Natural killer cell treated with Interleukin-12 subunit alpha and Interleukin-12 subunit beta and Interleukin-15 and Interleukin-18, amount 100 ng/mL, for 72 hours (primary cell): ENCODE measurements at places on chromosomes 5 and 9.

DNA sequence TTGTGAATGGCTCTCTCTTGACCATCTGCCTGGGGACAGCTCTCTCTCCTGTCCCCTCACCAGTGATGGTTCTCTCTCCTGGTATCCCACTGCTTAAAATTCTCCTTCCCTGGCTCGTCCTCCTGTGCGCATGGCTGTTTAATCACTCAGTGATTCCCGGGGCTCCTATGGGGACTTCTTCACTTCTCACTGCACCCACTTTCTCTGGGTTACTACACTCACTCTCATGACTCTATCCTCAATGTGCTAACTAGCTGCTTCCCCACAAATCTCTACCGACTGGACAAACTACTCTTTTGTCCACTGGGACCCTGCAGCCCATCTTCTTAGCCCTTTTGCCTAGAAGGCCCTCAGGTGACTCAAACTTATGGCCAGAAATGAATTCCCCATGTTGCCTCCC, 89.1 kb upstream of the TBC1D2 start:
- DNase-seq = no peak

DNA sequence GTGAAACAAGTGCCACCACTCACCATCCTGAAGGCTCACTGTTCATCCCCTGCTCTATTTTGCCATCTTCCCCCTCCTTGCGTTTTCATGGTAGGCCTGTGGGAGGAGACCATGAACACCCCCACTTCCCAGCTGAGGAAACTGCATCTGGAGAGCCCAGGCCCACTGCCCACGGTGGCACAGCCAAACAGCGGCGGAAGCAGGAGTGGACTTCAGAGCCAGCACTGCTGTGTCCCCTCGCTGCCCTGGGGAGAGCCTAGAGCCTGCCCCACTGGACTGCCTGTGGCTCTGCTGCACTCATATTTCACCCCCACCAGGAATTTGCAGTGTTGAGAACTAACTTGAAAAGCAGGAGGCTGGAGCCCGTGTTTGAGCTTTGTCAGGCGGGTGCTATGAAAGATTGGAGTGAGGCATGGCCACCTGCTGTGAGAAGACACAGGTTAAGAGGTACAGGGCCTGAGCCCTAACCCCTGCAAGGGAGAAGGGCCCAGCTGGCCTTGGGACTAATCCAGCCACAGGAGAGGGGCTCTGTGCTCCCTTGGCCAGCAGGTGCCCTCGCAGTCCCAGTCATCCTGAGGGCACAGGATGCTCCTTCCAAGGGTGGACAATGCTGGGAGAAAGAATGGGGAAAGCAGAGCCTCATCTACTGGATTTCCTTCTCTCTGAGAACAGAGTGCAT, 79.0 kb downstream of the MACROH2A1 start:
- DNase-seq = peak; percentile 38

DNA sequence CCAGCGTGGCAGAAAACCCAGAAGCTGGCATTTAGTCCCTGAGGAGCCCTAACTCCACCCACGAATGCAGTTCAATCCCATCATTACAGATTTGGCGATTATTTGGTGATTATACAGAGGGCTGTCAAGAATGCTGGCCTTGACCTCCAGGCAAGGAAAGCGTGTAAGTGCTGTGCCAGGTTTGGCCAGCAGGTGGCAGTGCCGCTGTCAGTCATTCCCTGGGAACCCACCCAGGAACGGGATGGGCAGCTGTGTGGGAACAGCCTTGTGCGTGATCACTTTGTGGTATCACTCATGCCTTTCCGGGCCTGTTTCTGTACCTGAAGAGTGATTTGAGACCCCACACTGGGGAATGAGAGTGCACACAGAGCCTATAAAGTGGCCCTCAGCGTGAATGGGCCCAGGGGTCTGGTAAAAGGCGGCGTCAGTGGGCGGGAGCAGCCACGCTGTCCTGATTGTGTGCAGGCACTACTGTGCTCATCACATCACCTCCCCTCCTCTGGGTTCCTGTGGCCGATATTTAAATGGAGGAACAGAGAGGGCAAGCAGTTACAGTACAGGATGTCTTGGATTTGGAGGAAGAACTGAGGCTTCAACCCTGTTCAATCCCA, 215.6 kb downstream of the ROR2 start:
- no peak for DNase-seq

DNA sequence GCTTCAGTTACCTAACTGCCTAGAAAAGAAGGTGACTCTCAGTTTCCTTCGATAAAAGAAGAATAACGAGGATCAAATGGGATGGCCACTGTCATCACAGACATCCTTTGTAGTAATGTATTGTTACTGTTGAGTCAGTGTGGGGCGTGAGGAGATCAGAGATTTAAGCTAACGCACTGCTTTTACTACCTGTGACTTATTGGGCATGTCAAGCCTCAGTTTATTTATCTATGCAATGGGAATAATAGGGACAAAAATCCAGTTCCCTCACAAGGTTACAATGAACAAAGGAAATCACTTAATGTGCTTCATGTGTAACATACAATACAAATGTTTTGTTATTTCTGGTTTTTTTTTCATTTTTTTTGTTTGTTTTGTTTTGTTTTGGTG, 255 bp upstream of the TRPM6 start:
- no peak for DNase-seq

GRCh38 chr5:72185496-72186329, 78.4 kb downstream of the MAP1B start:
- no peak for DNase-seq

GRCh38 chr9:86953181-86953580, 5.9 kb upstream of the GAS1 start:
- DNase-seq = no peak

- DNase-seq = no peak
Measured at GRCh38 chr5:140631831-140632365, 1.1 kb downstream of the CD14 start.

DNA sequence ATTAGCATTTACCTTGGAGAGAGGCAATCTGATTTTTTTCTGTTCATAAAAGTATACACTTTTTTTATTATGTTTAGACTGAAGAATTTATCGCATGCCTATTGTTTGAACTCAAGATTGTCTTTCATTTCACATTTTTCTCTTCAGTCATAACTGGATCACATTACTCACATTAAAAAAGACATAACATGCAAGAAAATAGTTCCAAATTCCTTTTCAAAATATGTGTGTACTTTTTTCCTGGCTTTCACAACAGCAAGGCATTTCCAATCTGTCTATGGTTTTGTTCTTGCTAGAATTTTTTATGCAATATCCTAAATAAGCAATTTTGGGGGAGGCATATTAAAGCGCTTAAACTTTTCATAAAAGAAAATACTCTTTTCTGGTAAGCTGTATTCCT, 21.2 kb downstream of the FTMT start:
- DNase-seq = no peak

DNA sequence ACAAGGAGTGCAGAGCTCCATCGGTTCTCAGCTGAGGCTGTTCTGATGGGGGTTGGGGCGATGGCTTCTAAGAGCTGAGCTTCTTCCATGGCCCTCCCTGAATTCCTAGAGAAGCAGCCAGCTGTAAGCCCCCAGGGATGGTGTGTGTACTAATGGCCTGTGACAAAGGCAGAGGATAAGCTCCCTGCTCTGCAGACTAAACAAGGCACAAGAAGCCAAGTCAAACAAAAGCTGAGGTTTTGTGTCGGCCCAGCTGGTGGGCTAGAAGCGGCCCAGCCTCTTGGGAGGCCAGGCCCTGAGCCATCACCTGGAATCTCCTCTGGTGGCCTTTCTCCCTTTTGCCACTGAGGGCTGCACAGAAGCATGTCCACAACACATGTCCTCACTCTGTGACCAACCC, 75.0 kb upstream of the XPA start:
- DNase-seq = no peak

- DNase-seq = no peak
Measured at GRCh38 chr5:89270901-89271300, 387.9 kb upstream of the MEF2C start.

- no peak for DNase-seq
Measured at GRCh38 chr9:4822057-4822456, 29.3 kb downstream of the RCL1 start.

DNA sequence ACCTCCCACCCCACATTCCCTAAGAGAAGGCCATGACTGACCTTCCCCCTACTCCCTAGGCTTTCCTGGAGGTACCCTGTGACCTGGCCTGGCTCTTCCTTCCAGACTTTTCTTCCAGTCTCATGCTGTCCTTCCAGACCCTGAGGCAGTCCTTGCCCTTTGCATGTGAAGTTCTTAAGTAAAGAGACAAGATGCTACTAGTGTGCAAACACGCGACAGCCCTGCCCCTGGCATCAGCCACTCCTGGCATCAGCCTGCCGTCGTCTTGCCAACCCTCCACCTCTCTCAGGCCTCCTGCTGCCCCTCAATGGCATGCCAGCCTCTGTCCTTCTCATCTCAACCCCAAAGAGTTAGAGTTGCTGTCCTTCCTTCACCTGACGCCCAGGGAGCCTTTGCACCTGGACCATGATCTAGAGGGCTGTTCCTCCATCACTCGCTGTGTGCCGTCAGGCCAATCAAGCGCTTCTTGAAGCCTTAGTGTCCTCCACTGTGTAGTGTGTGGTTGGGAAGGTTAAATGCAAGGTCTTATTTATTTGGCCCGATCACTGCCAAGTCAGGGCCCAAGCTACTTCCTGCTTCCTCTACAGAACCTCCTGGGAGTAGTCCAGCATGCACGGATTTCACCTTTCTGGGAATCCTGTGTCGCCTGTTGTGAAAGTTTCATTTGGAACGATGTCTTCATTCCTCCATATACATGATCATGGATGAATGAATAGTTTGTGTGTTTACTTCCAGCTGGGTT, 61.9 kb downstream of the WWC1 start:
- DNase-seq = no peak

DNA sequence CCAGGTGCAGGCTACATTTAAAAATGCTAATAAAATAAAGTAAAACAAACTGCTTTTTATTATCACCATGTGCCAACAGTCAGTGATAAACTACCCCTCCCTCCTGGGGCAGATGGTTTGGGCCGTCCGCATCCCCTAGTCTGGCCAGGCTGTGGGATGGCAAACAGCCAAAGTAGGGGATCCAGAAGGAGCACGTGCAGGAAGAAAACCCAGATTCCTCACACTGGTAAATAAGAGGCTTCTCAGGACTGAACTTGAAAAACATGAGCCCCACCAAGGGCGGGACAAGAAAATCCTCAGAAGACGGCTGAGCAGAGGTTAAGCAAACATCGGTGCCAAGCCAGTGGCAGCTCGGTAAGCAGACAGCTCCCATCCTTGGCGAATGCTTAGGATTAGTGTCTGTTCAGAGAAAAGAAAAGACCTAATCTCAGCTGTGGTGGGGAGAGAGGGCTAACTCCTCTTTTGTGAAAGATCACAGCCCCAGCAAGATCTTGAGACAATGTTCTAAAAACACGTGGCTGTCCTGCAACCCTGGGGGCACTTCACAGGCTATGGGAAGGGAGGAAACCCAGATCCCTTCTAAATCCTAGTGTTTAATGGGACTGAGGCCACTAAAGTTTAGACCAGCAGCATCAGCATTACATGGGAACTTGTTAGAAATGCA, 46.5 kb upstream of the GDNF start:
- DNase-seq = no peak

DNA sequence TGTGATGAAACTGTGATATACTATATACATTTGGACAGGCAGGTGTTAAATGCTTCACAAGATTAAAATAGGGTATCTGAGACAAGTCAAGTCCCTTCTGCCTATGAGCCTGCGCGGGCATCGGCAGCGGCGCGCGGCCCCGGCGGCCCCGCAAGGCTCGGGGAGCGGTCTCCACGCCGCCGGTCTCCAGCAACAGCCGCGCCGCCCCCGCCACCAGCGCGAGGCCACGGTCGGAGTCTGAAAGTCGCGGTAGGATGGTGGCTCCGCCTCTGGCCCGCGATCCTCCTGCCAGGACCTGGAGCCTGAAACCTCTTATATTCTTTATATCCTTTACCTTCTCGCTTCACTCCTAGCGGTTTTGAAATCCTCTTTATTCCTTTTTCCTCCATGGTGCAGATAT, 99.4 kb downstream of the INSL6 start:
- DNase-seq = no peak

DNA sequence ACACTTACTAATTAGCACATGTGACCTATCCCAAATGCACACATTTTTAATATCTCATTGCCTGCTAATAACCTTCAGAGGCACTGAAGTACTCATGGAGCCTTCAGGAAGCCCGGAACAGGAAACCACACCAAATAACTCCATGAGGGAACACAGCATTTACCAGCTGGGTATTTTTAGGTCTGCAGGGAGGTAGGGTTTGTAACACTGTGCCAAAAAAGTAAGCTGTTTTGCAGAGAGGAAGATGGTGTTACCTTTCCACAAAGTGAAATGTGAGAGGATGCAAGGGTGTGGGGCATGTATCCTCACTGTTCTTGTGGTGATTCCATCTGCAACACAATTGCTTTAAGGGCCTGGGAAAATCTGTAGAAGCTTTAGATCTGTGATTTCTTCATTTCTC, 64.4 kb downstream of the NUDT12 start:
- no peak for DNase-seq

DNA sequence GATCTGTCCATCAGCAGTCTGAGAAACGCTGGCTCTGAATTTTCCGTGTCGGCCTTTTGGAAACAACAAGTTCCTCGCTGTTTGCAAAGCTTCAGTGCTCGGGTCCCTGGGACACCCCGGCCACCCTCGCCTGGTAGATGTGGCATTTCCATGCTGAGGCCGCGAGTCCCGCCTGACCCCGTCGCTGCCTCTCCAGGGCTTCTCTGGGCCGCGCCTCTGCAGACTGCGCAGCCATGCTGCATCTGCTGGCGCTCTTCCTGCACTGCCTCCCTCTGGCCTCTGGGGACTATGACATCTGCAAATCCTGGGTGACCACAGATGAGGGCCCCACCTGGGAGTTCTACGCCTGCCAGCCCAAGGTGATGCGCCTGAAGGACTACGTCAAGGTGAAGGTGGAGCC, 4.7 kb downstream of the NTNG2 start:
- no peak for DNase-seq

- peak; percentile 90 for DNase-seq
Measured at GRCh38 chr5:172133359-172134029, 54.5 kb downstream of the STK10 start.

DNA sequence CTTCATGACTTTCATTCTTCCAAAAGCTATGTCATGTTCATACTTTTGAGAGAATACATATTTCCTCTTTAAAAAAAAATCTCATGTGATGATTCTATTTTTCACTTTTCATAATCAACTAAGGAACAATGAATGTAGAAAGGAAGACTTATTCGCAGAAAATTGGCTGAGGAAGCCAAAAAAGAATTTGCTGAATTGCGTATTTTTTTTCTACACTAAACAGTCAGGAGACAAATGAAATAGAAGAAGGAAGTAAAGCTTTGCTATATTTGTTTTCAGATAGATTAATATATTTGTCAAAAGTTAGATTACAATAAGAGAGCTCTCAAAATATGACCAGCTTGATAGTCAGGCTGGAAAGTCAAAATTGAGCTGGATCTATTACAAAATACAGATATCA, 504.2 kb downstream of the ANXA1 start:
- DNase-seq = no peak

GRCh38 chr9:136697821-136698526, 10.7 kb upstream of the AGPAT2 start:
- DNase-seq = no peak

GRCh38 chr5:81506378-81506777, 112.4 kb upstream of the ACOT12 start:
- DNase-seq = no peak

GRCh38 chr5:168006456-168007130, 284.9 kb upstream of the WWC1 start:
- DNase-seq = no peak
